ENCODE measurements at places on chromosomes 7 and 10. TPM values are rescaled to one million over a fixed set of nuclear protein-coding genes. Genes with fewer than 3 reads are reported as not detected.

The AZGP1 gene
- not detected for total RNA-seq

The SFRP4 gene
- not detected for total RNA-seq

- DNase-seq = no peak
Observed at GRCh38 chr7:148787571-148788295, 89.0 kb downstream of the CUL1 start.

DNA sequence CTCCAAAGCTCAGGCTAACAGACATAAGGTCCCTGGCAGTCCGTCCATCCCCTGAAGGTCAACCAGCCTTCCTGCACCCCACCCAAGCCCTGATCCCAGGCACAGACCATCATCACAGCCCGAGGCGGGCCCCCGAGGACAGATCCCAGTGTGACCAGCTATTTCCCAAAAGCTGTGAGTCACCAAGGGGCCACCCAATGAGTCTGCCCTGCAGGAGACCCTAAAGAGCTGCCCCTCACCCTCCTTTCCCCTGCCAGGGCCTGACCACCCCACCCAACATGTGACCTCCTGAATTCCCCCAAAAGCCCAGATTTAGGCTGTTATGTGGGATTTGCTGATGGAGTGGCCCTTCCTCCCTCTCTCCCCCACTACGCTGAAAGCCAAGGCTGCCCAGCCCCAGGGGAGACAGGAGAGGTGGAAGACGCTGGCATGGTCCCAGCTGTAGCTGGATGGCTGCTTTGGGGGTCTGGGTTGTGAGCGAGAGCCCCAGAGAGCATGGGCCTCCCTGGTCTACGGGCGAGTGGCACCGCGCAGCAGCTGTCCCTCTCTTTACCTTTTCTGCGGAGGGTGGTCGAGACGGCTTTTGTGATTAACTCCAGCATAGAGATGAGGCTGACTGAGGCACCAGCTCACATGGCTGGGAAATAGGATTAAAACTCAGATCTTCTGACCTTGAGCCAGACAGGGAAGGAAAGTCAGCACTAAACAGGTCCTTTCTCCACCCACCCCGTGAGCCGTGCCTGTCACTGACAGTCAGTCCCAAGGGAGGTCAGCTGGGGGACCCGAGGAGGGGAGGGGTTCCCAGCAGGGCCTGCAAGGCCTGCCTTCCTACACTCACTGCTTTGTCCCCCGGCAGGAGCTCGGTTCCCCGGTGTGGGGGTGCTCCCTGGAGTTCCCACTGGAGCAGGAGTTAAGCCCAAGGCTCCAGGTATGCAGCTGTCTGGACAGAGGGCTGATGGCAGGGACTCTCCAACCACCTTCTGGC is 16.7 kb downstream of the ELN start:
- DNase-seq = no peak

The RNF32 gene
- 2.7 TPM for total RNA-seq

The ATP6V1F gene
- 114 TPM for total RNA-seq

DNA sequence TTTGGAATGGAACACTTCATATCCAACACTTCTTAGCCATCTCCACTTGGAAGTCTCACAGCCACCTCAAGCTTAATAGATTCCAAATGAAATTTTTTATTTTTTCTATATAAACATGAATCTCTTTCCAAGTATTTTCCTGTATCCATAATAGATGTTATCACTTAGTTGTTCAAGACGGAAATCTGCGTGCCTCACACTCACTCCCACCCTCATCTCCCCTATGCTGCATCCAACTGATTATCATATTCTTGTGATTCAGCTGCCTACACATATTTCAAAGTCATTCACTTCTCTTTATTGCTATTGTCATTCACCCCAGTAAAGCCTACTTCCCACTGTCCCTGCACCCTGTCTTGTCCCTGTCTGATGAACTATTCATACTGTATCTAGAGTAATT is 70.2 kb upstream of the MKX start:
- no peak for DNase-seq

The FAS gene
- total RNA-seq = 7.6 TPM

- no peak for DNase-seq
Observed at GRCh38 chr7:44110719-44111635, 6.8 kb downstream of the AEBP1 start.

The RGR gene
- total RNA-seq = not detected
